Retina (tissue), 1 donor: ENCODE measurements at places on chromosomes 5 and 9.

GRCh38 chr5:57687596-57687995, 205.0 kb upstream of the ACTBL2 start:
- DNase-seq, result no peak

GRCh38 chr5:148446611-148447010, 62.9 kb downstream of the FBXO38 start:
- DNase-seq, result no peak

GRCh38 chr9:87282538-87282937, 215.1 kb upstream of the DAPK1 start:
- DNase-seq, result no peak

DNA sequence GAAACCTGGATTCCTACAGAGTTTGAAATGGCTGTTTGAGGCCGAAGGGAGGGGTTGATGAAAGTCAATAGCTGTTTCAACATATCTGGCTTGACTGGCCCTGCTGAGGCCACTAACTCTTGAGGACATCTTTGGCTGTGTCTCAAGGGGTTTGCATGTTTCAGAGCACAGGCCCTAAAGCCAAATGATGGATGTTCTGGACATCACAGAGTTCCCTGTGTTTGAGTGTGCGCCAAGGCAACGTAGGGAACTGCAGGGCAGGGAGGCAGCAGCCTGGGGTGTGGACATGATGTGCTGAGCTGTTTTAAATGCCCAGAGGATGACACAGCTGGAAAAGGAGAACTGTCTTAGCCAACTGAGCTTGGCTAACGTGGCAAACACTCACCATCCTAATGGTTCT, 89.6 kb downstream of the RAPGEF1 start:
- DNase-seq, result no peak

- DNase-seq, result peak; percentile 84
Observed at GRCh38 chr5:43039471-43040286, 440 bp downstream of the ANXA2R start.

DNA sequence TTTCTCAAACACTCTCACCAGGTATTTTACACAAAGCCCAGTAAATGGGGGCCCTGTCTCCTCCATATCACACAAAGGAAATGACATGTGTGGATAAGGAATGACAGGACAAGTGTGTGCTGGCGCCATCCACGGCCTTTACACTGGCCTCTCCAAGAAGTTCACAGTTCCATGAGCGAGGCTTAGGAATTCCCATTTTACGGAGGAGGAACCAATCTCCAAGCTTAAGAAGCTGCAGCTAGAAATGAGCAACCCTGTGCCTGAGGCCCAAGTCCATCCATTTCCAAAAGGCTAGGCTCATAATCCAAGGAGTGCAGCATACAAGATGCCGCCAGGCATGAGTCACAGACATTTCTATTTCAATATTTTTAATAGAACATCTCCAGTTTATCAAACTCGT, 203.4 kb downstream of the AUH start:
- DNase-seq, result no peak

GRCh38 chr5:19258686-19259085, 729.3 kb downstream of the CDH18 start:
- no peak for DNase-seq

- DNase-seq, result peak; percentile 31
Observed at GRCh38 chr9:115944166-115944948, 209.2 kb upstream of the PAPPA start.

DNA sequence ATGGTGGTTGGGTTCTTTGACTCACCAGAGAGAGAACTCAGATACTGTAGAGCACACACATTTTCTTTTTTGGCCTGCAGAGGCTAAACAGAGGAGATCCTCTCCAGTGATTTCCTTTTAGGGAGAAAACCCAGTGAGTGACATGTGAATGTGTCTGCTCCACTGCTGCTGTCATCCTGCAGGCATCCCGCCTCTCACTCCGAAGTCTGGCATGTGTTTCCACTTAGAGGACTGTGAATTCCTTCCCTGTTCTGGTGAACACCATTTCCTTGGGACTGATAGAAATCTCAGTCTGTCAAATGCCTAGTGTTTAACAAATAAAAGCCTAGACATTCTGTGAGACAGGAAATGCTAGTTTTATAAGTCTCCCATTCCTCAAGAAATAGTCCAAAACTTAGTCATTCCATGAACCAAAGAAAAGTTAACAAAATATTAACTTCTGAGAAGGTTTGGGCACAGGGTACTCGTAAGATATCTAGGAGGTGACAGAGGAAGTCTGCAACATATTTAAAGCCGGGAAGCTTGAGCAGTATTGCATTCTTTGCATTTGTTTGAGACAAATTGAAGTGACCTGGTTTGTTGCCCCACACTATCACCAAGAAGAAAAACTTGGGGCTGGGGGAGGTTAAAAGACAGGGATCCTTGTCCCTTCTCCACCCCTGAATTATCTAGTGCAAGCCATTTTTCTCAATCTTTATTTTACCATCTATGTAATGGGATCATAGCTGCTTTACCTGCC, 74.9 kb upstream of the NIPAL4 start:
- no peak for DNase-seq

DNA sequence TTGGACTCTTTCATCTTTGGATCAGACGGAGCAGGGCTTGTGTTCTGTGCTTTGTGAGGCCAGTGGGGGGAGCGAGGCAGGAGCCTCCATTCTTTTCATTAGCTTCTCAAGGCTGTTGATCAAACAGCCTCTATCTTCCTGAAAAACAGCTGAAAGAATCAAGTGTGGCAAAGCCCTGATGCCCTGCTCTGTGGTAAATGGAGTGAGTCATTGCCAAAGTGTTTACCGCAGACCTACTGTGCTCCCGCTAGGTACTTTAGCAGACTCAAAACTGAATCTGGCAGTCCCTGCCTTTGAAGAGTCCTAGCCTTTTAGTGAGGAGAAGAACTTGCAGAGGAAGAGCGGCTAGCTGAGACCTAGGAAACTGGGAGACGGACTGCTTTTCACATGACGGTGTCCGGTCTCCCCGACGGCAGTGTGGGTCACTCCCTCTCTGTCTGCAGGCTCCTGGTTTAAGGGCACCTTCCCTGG, 3.3 kb downstream of the ANKRD33B start:
- no peak for DNase-seq

GRCh38 chr5:145887976-145888574, 15.3 kb upstream of the GRXCR2 start:
- peak; percentile 26 for DNase-seq
